ENCODE measurements at places on chromosomes 2 and 18. TPM values are rescaled to one million over a fixed set of nuclear protein-coding genes. Genes with fewer than 3 reads are reported as not detected.

DNA sequence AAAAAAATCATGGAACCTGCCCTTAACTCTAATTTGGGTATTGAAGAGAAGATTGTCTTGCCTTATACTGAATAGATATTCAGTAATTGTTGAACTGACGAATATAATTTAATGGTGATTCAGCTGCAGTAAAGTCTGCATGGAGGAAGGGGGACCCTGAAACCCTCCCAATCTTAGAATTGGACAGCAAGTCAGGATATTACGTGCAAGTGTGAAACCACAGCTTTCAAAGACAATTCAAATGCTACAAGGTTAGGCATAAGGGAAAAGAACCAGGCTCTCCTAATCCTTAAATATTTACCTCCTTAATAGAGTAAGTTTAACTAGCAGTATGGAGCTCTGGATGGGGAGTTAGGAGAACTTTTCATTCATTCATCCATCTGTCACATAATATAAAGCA, 226.9 kb upstream of the TNP1 start:
- no peak for DNase-seq

DNA sequence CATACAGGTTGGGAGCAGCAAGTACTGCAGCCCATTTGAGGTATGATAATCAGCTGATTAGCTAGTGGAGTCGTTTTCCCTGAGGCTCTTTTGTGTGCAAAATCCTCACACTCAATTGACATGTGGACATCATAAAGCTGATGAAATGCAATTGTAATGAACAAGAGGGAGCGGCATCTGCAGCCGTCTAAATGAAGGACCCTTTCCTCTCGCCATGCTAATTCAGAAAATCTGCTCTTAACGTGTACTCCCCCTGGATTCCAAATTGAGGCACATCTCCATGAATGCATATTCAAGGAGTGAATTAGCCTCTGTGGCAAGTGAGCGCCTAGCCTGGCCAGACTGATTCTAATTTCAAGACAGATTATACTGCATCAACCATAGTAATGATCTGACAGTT, 260.9 kb upstream of the ATP5MC3 start:
- DNase-seq = no peak

GRCh38 chr2:62464221-62465007, 41.6 kb downstream of the TMEM17 start:
- no peak for DNase-seq

GRCh38 chr18:48208432-48209140, 200.6 kb downstream of the ZBTB7C start:
- DNase-seq = no peak

DNA sequence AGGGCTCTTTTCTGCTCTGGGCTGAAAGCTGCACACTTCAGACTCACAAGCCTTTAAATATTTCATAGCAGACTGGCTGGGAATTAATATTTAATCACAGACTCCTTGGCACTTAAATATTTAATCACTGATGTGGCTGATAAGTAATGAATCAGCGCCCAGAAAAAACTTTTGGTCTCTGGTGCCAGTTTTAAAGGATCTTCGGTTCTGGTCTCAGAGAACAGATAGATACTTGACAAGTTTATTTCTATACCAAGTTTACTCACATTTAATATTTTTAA, 201.2 kb downstream of the MYCN start:
- DNase-seq = no peak

GRCh38 chr18:9849407-9850283, 36.1 kb upstream of the TXNDC2 start:
- peak; percentile 74 for DNase-seq

DNA sequence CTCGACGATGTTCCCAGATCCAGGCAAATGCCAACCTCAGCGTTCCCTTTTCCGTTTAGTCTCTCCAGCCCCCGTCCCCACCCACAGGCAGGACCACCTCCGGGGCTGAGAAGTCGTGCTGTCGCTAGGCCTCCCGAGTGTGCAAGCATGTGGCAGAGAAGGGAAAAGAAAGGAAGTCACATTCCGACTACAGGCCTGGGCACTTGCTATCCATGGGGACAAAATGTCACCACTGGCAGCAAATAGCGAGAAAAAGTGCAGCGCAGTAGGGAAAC, 420 bp downstream of the PIGN start:
- no peak for DNase-seq

DNA sequence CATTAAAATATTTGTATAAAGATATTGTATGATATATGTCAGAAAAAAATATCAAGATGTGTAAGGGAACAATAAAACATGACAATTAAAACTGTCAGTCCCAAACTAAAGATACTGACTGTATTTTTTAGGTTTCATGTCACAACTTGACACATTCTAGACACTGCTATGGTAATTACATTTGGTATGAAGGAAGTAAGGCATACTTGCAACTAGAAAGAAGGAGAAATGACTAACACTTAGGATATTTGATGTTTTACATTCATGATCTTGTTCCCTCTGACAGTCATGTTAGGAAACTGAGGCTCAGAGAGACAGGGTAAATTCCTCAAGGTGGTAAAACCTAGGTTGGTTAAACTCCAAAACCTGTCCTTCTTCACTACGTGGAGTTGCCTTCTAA, 68.3 kb downstream of the TMEFF2 start:
- no peak for DNase-seq

DNA sequence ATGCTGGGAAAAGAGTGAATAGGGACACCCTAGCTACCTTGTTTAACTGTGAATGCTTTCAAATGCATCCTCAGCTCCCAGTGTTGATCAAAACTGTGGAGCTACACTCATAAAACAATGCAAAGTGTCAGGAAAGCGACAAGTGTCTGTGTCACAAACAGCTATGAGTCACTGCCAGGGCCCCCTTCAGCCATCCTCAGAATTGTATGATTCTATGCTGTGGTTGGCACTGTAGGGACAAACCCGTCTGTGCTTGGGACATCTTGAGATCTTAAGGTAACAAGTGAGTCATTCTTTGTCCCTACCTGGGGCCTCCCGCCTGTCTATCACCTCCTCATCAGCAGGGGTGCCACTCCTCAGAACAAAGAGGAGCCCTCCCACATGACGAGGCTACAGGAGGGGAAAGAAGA, 42.4 kb downstream of the KLF7 start:
- DNase-seq = no peak

DNA sequence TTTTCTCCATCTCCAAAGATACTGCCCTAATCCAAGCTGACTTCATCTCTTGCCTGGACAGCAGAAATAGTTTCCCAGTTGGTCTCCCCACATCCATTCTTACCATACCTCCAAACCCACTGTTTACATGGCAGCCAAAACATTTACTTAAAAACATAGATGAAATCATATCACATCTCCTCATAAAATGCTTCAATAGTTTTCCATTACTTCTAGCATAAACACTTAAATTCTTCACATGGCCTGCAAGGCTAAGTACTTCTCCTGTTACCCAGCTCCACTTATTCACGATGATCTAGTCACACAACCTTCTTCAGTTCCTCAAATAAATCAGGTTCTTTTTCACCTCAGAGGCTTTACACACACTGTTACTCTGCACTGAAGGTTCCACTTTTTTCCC, 185.8 kb upstream of the ACVR2A start:
- DNase-seq = no peak

Gene ANKRD30BL
- total RNA-seq = not detected

Gene GCA
- total RNA-seq = 6.4 TPM

Gene PJVK
- 1.7 TPM for total RNA-seq

Data from heart left ventricle (tissue), 16 donors.